ENCODE measurements at places on chromosomes 12 and 14.

- no peak for DNase-seq
These were observed 264.8 kb downstream of the PDZRN4 start for GRCh38 chr12:41452838-41453407.

- DNase-seq: no peak
These were observed 4.1 kb upstream of the TUBA1C start for GRCh38 chr12:49260571-49261363.

- no peak for DNase-seq
These were observed 6.5 kb downstream of the CCDC60 start for GRCh38 chr12:119341020-119341419.

DNA sequence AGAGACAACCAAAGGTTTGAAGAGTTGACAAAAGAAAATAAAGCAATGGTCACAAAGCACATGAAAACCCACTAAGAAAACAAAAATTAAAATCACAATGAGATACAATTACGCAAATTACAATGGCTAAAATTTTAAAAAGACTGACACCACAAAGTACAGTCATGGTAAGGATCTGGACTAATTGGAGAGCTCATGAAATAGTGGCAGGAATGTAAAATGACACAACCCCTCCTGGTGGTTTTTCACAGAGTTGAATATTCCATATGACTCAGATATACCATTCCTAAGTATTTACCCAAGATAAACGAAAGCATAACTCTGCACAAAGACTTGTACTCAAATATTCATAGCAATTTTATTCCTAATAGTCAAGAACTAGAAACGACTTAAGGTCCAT, 65.9 kb downstream of the NOVA1 start:
- DNase-seq: peak; percentile 72

DNA sequence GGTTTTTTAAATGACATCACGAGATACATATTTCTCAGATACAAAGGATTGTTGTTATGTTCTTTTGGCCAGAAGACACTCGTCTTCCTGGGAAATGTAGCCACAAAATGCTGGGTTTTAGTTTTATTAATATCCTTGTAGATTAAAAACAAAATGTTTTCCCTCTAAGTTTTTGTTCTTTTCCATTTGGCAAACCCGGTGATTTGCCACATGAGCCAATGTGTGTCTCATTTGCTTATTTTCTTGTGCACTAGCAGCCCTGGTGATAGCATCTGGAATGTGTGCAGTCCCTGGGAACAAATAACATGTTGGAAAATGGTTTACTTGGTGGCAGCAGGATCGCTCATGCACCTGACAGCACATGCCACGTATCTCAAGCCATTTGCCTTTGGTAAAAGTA, 61.0 kb downstream of the HMGA2 start:
- no peak for DNase-seq

DNA sequence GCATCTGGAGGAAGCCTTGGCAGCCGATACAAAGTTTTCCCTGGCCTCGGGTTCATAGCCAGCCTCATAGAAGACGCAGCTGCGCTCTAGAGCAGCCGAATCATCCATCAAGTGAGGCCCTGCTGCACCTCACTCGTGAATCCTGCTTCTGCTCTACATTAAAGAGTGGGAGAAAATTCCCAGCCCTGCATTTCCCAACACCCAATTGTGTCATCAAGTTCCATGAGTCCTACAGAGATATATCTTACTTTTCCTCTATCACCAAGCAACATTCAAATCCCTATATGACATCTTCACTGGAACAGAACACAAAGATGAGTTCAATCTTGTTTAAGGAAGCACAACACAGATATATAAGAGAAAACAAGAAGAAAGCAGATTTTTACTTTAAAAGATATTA, 139.3 kb downstream of the TTC7B start:
- DNase-seq: no peak

GRCh38 chr14:93984987-93985410, 8.6 kb upstream of the ASB2 start:
- peak; percentile 84 for DNase-seq

DNA sequence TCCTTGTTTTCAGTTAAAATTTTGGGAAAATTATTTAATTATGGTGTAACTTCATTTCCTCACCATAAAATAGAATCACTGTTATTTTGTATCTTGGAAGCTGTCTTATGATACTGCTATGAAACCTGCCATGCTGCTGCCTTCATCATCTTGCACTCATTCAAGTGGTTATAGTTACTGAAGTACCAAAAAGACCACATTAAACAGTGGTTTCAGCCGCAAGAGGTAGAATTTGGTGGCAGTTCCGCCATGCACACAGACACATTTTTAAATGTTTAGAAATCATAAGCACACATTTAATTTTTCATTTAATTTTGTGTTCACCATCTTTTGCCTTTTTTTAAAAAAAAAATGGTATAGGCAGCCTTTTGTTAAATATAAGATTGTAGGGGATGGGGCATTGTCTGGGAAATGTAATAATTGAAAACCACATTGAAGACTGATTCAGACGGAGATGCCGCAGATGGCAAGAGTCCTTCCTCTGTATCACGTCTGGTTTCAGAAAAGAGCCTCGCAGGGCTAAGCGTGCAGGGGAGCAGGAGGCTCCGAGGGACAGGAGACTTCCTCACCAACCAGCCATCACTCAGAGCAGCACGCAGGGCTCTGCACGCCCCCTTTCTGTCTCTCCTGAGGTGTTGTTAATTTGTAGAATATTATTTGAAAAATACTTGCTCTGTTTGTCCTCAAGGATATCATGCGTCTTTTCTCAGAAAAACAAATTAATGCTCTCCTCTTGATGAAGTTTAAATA, 115.2 kb upstream of the PELI2 start:
- no peak for DNase-seq

- no peak for DNase-seq
These were observed 174.4 kb upstream of the RPH3A start for GRCh38 chr12:112617153-112617505.

GRCh38 chr12:120696626-120697025, 9.7 kb downstream of the MLEC start:
- no peak for DNase-seq

- DNase-seq: no peak
These were observed 475.6 kb downstream of the PDZRN4 start for GRCh38 chr12:41663598-41664265.

GRCh38 chr14:61279082-61279481, 2.1 kb downstream of the TMEM30B start:
- no peak for DNase-seq

GRCh38 chr12:93851257-93851671, 174.1 kb downstream of the CRADD start:
- DNase-seq: no peak

DNA sequence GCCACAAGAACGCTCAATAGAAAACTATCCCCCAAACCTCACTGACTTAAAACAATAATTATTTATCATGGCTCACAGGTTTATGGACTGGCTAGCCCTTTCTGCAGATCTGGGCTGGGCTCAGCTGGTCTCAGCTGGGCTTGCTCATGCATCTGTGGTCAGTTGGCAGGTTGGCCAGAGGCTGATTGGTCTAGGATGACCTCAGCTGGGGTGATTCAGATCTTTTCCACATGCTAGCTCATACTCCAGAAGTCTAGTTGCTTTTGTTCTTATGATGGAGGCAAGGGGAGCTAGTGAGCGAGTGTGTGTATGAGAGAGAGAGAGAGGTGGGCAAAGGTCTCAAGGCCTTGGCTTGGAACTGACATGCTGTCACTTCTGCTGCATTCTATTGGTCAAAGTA, 181.2 kb upstream of the NRXN3 start:
- peak; percentile 61 for DNase-seq

DNA sequence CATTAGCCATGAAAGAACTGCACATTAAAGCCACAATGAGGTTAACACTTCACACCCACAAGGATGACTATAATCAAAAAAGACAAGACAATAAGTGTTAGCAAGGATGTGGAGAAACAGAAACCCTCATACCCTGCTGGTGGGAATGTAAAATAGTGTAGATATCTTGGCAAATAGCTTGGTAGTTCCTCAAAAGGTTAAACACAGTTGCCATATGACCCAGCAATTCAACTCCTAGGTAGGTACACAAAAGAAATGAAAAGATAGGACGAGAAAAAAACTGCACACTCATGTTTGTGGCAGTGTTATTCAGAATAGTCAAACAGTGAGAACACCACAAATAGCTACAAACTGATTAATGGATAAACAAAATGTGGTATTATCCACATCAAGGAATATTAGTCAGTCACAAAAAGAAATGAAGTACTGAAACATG, 93.5 kb downstream of the ATXN2 start:
- DNase-seq: no peak

- no peak for DNase-seq
These were observed 5.7 kb downstream of the PRKAB1 start for GRCh38 chr12:119673634-119674033.

DNA sequence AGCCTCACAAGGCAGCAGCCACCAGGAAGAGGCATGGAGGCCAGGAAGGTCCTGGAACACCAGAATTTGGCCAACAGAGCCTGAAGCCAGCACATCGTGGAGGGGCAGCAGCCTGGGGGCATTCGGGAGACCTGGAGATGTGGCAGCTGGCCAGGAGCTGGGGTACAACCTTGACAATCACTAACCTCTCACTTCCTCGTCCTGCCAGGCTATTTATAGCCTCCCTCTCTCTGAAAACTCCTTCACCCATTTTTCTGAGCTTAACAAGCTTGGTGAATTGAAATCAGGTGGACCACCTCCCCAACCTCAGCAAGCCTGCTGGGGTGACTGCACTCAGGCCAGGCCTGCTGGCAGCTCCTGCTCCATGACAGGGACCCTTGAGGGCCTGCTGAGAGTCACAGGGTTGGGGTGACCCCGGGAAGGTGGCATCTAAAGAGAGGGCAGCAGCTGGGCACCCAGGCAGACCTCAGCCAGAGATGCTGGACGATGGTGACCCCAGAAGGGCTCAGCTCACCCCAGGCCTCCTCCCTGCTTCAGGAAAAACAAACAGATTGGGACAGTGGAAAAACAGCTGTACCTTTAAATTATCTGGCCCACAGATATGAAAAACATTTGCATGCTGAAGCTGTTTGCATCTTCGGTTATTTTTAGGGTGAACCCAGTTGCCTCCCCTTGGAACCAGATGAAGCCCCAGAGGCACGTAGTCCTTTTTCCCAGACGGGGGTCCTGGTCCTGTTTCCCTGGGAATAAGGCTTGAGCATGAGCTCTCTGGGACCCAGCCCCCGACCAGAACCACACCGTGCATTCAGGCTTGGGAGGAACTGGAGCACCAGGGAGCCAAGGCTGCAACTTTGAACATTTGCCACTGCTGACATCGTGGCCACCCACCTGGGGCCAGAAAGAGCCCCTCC, 67.0 kb downstream of the PITPNM2 start:
- DNase-seq: no peak

GRCh38 chr12:122421821-122422729, at the start of gene CLIP1:
TSS of gene CLIP1 (minus strand) at chr12:122422669. CDS start at chr12:122380452, 42,217 bp downstream.
- peak; percentile 89 for DNase-seq

GRCh38 chr12:18981732-18982131, 147.8 kb upstream of the PLEKHA5 start:
- DNase-seq: no peak

GRCh38 chr14:94121485-94121884, 7.9 kb downstream of the IFI27L2 start:
- no peak for DNase-seq

DNA sequence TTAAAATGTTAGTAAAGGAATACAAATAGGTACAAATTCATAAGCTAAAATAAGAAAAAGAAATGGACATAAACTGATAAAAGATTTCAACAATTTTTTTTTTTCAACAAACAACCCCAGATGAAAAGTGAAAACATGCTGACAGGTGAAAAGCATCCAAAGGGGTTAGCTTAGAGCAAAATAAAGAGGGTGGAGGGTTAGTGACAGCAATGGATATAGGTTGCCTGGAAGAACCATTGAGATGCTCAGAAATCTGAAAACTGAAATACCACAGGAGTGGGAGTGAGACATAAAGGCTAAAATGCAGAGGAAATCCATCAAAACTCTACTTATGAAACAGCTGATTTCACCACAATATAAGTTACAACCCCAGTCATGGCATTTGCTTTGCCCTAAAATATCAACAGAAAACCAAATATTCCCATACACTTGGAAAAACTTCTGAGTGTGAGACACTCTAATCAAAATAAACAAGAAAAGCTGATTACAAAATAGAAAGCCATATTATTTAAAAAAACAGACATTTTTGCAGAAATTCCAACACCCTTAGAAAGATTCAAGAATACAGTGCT, 136.3 kb upstream of the PLEKHG7 start:
- no peak for DNase-seq

- DNase-seq: peak; percentile 61
These were observed 101.9 kb downstream of the SLC8A3 start for GRCh38 chr14:70086685-70087379.

- no peak for DNase-seq
These were observed 18.3 kb upstream of the TXNRD1 start for GRCh38 chr12:104197264-104197663.

DNA sequence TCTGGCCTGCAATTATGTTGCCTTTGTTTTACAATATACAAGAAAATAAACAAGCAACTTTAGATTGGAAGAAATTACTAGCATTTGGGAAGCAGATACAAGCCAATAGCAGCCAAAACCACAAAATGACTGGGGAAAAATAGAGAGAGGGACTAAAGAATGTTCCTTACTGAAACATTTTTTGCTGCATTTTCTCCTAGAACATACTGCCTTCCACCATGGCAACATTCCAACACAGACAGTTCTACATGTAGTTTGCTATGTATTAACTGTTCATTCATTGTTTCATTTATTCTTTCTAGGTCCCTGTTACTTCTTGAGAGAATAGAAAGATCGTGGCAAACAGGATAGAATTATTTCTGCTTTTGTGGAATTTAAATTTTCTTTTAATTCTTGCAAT, 530.2 kb downstream of the RPS29 start:
- DNase-seq: no peak

GRCh38 chr14:101933209-101933608, 31.2 kb upstream of the DYNC1H1 start:
- no peak for DNase-seq

DNA sequence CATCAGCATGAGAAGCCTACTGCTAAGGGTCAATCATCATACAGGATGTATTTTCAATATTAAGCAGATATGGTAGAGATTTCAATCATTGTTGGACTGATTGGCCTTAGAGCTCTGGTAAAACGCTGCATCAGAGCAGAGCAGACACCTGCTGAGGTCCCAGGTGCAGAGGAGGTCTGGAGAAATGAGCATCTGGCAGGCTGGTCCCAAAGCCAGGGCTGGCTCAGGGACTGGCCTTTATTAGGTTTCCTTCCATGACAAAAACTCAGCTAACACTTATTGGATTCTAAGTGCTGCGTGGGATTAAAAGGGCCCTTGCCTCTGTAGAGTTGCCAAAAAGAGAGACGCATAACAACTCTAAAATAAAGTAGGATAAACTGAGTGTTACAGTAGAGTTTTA, 29.7 kb downstream of the AKAP6 start:
- DNase-seq: no peak

DNA sequence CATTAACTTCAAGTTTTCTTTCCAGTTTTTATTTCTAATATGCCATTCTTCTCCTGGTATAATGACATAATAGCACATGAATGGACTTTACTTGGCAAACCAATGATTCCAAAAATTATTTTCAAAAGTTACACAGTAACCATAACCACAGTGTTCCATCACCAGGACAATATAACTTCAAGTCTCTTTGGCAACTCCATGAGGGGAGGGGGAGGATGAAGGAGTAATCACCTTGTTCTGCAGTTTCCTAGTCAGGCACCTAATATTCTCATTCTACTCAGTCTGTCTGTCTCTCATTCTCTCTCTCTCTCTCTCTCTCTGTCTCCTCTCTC, 66.6 kb downstream of the BTG1 start:
- peak; percentile 15 for DNase-seq

- no peak for DNase-seq
These were observed 8.9 kb downstream of the RNASE11 start for GRCh38 chr14:20578784-20579502.
